Activated T-helper 1 cell treated with anti-CD3 and anti-CD28 coated beads, Interleukin-2, amount 50 U/mL, for 16 hours (primary cell): ENCODE measurements at places on chromosomes 7 and 10.

DNA sequence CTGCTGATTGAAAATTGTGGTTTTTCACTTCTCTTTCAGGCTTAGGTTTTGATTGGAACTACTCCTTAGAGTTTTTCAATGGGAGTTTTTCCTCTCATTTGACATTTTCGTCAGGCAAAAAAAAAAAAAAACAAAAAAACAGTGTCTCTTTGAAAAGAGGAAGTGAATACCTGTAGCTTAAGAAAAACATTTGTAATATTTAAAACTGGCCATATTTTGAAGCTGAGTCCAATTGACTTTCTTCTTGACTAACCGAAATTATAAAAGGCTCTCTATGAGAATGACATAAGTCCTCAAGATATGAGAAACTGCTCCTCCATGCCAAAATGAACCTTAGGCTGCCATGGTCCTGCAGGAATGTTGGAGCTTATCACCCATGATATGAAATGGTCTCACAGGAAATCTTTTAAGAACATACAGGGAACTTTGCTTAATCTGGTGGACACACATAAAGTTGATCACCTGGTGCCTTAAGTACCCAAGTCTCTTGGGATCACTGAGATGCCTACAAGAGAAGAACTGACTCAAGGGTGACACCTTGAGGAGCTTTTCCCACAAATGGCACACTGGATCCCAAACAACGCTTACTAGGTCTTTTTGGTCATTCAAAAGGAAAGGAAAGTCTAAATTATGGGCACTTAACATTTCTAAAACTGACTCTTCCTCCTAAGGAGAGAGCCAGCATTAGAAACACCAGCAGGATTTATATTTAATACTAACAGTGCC is 263.4 kb downstream of the CDC14C start:
- no peak for DNase-seq

DNA sequence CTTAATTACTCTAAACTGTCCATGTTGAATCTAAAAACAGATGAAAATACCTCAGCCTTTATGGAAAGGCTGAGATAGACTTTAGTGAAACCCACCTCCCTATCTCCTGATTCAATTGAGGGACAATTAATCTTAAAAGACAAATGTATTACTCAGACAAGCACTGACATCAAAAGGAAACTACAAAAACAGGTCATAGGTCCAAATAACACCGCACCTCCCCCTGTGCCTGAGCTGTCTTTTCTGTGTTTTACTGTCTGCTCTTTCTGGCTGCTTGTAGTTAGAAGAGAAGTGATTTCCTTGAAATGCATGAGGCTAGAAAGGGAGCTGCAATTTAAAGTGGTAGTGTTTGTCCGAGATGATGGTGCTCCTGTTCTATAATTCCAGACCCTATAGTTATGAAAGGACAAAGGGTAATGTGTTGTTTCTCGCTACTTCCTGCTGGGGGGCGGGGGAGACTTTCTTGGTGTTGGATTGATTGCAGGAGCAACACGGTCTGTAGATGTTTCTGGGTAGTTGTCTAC is 16.0 kb downstream of the AKR1C8 start:
- DNase-seq, result no peak

DNA sequence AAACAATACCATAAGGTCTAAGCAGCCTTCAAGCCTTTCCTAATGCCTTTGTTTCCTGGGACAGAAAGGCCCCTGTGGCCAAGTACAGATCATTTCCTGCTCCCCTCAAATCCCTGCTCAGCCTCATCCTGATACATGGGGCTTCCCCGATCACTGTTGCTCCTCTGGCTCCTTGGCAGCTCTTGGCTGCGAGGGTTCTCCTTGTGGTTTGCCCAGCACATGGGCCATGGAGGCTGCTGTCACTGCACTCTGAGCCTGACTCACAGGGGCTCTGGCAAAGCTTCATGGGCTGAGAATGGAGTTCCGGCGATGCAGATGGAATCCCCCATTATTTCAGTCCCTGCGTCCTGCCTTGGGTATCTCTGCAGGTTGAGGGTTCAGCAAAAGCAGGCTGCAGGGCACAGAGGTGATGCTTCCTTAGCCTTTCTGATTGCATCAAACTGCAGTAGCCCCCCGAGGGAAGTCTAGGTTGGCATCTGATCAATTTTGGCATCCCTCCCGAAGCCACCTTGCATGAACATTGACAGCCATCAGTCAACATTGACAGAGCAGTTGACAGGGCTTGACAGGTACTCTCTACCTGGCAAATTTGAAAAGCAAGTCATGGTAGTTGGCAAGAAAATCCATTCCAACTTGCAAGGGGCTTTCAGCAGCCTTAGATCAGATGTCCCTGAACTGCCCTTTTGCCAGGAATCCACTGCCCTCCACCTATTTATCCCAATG is 168.6 kb downstream of the GFRA1 start:
- DNase-seq, result no peak

DNA sequence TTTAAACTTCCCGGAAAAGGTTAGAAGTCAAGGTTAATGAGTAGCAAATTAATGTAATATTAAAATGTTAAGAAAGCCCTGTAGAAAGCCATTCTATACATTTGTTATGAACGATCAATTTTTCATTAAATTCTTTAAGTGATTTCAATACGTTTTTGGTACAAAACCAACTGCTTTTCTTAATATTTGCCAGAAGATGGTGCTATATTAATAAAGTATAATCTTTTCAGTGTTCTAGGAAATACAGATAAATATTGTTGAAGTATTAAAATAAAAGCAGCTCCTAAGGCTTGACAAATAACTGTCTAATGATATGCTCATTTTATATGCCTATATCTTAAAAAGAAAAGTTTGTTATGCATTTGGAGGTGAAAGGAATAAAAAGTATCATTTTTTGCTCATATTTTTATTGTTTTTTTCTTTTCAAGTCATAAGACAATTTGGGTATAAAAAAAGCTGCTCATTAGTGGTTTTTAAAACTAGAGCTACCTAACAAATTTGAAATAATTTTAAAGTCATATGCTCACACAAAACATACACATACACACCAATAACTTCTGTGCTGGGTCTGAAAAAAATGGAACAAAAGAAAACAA is 130.3 kb upstream of the POT1 start:
- DNase-seq, result no peak

DNA sequence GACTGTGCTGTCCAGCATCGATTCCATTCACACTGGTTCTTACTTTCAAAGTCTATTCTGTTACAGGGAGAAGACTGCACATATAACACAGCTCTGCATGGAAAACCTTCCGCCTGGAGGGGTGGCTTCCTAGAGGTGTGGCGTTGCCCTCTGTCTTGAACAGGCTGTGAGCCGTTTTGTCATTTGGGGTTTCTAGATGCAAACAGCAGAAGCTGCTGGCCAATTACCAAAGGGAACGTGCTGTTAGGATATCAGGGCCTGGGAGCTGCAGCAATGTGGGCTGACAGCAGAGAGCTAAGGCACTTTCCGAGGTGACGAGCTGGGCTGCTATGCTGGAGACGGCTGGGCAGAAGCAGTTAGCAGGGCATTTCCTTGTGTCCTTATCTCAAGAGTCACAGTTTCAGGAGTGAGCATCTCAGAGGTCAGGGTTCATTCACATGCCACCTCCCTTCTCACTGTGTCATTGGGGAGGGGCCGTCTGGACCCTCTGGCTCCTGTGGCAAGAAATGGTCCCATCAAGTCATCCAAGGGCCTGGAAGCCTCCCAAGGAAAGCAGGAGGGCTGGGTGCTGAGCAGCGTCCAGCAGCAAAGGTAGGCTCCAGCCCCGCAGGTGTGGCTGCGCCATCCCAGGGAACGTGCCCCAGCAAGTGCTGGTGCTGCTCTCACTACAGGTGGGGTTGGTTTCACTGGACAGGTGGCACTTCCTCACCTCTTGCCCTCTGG is 106.5 kb downstream of the WDR37 start:
- DNase-seq, result no peak

DNA sequence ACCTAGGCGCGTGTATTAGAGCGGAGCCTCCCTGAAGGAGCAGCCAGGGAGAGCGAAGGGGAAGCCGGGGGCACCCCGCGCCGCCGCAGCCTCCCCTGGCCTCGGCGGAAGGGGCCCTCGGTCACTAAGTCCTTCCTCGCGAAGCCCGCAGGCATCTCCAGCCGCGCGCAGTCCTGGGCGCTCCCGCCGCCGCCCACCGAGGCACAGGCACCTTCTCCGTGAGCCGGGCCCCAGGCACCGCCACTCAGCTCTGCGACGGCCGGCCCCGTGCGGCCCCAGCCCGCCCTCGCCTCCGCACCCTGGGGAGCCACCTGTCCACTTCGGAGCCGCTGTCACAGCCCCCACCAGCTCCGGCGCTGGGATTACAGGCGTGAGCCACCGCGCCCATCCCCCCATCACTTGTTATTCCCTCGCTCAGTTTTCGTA is 80.8 kb downstream of the ZNF467 start:
- DNase-seq, result no peak
